Activated CD8-positive, alpha-beta memory T cell treated with anti-CD3 and anti-CD28 coated beads, Interleukin-2, amount 10 ng/mL, durations not matched to agents 7 days and 5 days (primary cell): ENCODE measurements at places on chromosomes 7 and 10. TPM values are rescaled to one million over a fixed set of nuclear protein-coding genes. Genes with fewer than 3 reads are reported as not detected.
A peak's percentile ranks its signal among the peaks of the same experiment; 100 is the strongest.

DNA sequence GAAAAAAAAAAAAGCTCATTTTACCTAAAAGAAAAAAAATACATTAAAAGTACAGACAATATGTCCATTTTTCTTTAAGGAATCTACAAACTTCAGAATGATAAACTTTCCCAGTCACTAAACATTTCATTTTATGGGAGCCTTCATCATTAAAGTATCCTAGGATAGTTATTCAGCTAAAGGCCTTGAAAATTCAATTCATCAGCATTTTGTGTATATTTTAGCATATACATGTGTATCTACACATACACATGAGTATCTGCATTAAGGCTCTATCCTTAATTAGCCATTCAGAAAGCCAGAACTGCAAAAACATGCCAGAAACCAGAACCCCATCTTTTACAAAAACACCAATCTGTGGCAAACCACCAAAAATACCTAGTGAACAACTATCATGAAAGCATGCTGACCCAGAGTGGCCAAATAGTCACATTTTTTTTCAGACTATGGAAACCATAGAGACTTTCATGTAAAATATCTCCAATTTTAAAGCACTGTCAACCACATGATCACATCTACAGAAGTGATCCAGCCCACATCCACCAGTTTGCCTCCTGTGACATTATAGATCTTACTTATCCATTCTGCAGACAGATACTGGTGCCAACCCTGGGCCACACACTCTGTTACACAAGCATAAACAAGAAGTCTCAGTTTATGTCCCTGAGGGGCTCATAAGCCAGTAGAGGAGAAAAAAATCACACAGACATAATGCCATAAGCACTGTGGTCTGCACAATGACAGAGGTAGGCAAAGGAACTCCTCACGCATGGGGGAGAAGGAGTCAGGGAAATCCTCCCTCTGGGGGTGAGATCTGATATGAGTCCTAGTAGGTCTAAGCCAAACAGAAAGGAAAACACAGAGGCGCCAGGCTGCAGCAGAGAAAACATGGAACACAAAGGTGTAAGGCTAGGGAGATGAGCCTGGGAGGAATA, 79.2 kb downstream of the SRPK2 start:
- peak; percentile 48 for DNase-seq

Gene HECW1
- not detected for total RNA-seq

DNA sequence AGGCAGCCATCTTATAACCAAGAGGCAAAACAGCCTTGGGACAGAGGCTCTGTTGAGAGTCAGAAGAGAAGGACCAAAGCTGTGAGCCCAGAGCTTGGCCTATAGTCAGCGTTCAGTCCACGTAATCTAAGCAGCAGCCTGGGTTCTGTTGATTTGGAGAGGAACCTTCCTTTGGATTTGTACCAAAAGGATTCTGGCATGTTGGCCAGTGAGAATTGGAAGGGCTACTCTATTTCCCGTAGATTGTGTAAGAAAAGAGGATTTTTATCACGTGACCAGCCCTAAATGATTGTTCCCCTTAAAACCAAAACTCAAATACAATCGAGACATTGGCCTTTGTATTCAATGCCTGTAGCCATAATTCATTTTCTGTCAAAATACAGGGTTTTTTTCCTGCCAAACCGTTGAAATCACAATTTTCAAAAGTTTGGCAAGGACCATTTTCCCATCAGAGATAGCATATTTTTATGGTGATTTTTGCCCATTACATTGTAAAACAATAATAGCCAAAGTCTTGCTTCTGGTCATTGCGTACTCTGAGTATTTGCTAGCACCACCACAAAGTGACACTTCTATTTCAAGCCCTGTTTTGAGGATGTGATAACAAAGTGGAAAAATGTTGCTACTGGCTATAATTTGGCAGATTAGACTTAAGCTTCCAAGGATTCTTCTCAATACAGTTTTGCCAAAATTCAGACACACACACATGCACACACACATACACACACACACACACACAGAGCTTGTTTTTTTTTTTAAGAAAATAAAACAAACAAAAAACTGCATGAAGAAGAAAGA, 23.1 kb upstream of the BMPER start:
- no peak for DNase-seq

- DNase-seq = no peak
Observed at GRCh38 chr7:158386355-158386618, 201.3 kb downstream of the PTPRN2 start.

Gene RAB11FIP2
- total RNA-seq = 12.8 TPM

GRCh38 chr10:1737222-1738061, at the start of gene ADARB2:
Gene ADARB2 (minus strand): TSS chr10:1737525.
- no peak for DNase-seq

Gene SLC35B4
- 16.1 TPM for total RNA-seq

Gene CHAT
- total RNA-seq = not detected

Gene LLCFC1
- not detected for total RNA-seq

DNA sequence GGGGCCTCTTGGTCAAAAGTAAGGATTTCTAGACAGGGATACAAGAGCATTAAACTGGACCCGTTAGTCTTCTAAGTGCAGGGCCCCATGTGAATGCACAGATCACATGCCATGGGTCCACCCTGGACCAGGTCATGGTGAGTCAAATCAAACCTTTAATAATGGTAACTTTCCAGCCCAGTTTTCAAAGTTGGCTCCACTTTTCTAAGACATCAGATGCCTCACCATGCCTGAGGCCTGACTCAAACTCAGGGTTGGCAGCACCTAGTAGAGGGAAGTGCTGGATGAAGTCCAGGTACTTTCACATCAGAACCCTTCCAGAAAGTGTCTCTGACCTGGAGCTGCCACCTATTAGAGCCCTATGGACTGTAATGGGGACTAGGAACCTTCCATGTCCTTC, 9.7 kb upstream of the SMIM30 start:
- DNase-seq = no peak

DNA sequence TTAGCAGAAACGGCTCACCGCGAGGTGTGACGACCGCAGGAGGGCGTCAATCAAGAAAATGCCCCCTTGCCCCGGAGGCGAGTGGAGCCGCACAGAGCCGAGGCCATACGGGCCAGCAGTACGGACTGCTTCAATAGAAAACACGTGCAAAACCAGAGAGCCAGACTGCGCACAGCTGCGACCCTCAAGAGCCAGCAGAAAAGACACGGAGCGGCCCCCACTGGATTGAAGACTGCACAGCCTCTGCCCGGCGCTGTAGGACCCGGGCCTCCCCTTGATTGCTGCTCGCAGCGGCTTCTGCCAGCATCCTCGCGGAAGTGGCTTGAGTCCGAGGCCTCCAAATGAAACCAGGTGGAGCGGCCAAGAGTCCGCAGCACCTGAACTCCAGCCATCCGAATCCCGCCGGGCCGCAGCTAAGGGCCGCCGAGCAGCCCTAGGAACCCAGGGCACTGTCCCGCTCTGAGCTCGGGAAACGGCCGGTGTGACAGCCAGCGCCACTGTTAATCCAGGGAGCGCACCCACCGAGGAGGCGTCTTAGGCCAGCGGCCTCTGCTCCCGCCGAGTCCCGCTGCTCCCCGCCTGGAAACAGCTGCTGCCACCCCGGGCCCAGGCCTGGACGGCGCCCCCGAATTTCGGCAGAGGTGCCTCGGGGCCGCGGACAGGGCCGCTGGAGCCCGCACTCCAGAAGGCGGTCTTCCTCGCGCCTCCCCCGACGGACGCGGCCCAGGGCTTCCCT, 660 bp upstream of the HHEX start:
- no peak for DNase-seq

DNA sequence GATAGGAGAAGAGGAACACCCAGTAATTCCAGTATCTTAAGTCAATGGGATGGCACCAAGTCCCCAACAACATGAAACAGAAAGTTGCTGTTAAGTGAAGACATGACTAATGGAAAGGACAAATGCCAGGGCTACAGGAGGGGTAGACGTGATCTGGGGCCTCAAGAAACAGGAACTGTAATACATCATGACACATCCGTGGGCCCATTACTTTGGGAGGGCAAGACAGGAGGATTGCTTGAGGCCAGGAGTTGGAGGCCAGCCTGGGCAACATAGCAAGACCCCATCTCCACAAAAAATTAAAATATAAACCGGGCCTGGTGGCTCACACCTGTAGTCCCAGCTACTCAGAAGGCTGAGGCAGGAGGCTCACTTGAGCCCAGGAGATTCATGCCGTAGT, 408.6 kb upstream of the PRKCQ start:
- no peak for DNase-seq

DNA sequence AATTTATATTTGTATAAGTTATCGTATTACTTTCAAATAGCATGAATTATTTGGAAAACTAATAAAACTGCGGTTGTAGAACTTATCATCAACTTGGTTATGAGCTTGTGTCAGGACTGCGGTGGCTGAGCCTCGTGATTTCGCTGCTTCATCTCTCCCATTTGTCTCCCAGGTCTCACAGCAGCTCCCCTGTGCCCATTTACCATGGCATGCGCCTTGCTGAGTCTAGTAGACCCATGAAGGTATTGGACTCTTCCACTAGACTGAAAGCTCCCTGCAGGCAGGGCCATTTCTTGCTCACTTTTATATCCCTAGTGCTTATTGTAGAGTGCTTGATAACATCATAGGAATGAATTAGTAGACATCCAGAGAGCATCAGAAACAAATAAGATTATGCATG, 53.9 kb downstream of the CPXM2 start:
- DNase-seq = no peak

Gene CUX1
- total RNA-seq = 28.7 TPM

Gene PNPLA8
- total RNA-seq = 13.8 TPM

GRCh38 chr10:86707505-86707904, 39.2 kb downstream of the LDB3 start:
- DNase-seq = no peak

DNA sequence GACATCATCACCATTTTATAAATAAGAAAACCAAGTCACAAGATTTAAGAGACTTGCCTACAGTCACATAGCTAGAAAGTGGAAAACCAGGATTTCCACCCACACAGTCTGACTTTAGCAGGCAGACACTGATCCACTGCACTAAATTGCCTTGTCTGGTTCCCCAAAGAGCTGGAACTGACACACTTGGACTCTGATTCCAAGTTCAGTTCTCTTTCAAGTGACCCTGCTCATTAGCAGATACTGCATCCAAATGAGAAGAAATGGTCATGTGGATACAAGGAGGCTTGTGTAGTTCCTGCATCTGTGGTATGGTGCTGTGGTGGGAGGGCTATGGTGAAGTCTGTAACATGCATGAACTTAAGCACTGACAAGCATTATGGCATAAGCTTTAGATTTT, 180.1 kb upstream of the MKLN1 start:
- no peak for DNase-seq

DNA sequence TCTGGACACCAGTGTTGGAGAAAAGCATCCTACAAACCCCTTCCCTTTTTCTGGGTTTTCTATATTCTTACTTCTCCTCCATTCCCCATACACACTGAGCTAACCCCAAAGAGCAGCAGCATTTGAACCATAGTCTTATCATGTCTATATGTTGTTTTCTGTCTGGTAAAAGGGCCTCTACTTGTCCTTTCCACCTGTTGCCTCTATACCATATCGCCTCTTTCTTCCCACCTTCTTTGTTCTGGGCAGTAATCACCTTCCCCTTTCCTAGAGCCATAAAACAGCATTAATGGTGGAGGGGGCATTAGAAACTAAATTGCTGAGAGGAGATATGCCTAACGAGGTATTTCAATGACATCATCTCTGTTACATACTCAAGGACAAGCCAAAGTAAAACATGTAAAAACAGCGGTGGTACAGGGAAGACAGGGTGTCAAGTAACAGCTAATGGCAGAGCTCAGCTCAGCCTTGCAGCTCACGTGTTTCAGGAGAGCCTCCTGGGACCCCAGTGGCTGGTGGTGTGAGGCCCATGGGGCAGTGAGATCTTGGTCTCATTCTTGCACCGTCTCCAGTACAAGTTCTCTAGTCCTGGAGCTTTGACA, 20.6 kb downstream of the NPY start:
- DNase-seq = no peak

Gene UBTD1
- 1.3 TPM for total RNA-seq
